ENCODE measurements at places on chromosomes 7 and 10.

DNA sequence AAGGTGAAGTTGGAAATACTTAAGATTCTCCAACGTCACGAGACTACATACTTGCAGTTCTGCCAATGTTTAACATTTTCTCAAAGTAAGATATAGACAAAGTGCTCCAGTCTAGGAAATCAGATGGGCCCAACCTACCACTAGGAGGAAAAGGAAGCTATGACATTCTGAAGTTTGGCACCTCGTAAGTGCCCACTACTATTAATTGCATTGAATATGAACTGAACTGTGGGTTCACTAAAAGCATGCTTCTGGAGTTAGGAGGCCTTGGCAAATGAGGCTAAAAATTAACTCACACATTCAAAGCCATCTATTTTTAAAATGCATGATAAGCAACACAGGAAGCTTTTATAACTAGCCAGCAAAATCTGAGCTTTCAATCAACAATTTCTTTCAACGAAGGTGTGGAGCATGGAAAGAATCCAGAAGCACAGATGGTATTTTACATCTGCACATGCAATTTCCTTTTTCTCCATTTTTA, 149.7 kb downstream of the LRRTM3 start:
- no peak for DNase-seq

DNA sequence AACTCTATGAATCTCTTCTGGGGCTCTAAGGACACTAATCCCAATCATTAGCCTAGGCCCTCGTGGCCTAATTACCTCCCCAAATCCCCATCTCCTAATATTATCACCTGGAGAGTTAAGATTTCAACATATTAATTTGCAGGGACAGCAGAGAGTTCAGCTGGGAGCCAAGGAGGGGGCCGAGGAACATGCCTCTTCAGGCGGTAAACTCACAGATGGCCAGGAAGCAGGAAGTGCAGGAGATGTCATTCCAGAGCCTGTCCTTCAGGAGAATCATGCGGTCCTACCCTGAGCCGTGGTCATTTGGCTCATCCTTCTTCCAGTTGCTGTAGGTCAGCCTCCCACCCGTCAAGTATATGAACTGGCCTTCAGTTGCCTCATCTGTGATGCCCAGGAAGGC, 21.9 kb upstream of the SFTPA2 start:
- no peak for DNase-seq

DNA sequence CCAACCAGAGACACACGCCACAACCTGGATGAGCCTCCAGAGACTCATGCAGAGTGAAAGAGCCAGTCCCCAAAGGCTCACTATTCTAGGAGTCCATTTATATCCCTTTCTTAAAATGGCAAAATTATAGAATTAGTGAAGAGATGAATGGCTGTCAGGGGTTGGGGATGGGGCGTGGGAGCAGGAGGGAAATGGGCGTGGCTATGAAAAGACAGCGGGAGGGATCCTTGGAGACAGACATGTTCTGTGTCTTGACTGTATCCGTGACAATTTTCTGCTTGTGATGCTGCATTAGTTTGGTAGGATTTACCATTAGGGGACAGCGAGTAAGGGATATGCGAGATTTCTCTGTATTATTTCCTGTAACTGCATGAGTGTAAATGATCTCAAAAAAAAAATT, 33.0 kb downstream of the FAM53B start:
- DNase-seq = no peak

- no peak for DNase-seq
Measured at GRCh38 chr10:48330269-48330668, 23.8 kb downstream of the MAPK8 start.

DNA sequence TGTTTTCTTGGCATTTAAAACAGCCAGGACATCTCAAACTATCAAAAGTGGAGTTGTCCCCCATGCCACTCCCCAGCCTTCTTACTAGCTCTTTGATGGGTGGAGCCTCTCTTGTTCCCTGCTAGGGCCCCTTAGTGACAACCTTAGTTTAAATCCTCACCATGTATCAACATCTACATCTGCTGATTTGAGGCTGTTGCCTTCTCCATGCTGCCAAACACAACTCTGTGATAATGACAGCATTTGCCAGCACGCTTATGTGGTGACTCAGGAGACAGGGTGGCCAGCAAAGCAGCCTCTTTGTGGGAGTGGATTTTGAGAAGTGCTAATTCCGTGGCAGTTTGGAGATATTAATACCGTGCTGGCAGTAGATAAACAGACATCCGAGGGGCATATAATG, 145.4 kb downstream of the LRRC4 start:
- no peak for DNase-seq

GRCh38 chr7:116569737-116570136, 44.9 kb downstream of the CAV1 start:
- no peak for DNase-seq

- no peak for DNase-seq
Measured at GRCh38 chr10:122290833-122291532, 19.9 kb downstream of the BTBD16 start.

DNA sequence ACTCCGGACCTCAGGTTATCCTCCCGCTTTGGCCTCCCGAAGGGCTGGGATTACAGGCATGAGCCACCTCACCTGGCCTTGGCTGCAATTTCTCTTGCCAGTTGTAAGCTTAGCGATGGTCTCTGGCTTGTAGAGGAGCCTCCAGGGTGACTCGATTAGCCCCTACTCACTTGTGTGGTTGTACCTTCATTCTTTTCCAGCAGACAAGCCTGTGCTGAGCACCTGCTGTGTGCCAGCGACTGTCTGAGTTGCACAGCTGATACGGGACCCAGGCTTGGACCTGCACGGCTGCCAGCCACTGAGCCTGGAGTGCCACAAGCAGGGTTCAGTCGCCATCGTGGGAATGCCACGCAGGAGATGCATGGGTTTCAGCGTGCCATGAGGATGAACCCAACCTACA, 42.0 kb upstream of the DNAJB6 start:
- no peak for DNase-seq

DNA sequence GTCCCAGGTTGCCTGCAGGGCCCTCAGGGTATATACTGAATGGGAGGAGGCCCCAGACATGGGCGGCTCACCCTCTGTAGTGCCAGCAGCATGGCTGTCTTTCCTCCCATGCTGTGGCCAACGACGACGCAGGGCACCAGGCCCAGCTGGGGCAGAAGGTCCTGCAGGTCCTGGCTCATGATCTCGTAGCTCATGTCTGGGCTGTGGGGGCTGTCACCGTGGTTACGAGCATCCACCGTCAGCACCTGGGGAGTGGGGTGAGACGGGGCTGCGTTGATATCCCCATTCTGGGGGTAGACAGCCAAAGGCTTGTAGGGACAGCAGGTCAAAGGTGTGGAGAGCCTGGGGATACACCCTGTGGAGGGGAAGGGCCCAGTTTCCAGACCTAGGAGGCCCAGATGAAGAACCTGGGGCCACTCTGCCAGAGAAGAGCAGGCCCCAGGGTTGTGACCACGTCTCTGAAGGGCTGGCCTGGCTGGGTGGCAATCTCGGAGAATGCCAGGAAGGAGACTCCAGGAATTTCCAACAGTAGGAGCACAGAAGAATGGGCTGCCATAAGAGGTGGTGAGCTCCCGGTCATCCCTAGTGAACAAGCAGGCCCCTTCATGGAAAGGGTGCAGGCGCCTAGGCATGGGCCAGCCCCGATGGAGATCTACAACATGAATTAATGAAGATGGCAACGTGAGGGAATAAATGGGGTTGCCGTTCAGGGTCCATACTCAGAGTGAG, 947 bp downstream of the ABHD11 start:
- DNase-seq = no peak

GRCh38 chr7:32253299-32253698, 183.1 kb upstream of the PDE1C start:
- no peak for DNase-seq

DNA sequence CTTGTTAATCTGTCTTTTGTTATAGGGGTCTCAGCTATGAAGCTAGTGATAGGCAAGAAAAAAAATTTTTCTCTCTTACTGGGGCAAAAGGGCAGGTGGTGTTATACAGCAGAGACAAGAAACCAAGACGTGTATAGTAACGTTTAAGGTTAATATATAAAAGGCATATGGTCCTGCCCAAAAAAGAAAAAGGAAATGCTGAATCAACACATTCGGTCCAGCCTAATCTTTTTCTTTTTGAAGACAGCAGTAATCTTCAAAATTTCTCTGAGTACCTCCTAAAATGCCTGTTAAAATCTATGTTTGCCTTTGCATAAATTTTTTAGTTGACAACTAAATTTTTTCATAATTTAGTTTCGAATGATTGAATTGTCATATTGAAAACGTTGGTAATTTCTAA, 54.5 kb downstream of the P4HA1 start:
- DNase-seq = no peak

DNA sequence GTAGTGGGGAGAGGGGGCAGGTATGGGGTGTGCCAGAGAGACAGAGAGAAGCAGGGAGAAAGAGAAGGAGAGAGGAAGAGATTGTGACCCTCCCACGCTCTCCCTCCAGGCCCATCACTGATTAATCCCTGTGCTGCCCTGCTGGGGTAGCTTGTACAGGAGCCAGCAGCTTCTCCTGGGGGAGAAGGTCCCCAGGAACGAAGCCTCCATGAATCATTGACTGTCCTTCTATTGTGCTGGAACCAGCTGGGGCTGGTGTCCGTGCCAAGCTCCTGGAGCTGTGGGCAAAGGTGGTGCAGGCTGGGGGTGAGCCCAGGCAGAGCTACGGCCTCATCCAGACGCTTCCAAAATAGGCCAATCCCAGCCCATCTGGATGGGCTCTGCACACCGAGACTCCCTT, 20.9 kb downstream of the AQP1 start:
- no peak for DNase-seq

DNA sequence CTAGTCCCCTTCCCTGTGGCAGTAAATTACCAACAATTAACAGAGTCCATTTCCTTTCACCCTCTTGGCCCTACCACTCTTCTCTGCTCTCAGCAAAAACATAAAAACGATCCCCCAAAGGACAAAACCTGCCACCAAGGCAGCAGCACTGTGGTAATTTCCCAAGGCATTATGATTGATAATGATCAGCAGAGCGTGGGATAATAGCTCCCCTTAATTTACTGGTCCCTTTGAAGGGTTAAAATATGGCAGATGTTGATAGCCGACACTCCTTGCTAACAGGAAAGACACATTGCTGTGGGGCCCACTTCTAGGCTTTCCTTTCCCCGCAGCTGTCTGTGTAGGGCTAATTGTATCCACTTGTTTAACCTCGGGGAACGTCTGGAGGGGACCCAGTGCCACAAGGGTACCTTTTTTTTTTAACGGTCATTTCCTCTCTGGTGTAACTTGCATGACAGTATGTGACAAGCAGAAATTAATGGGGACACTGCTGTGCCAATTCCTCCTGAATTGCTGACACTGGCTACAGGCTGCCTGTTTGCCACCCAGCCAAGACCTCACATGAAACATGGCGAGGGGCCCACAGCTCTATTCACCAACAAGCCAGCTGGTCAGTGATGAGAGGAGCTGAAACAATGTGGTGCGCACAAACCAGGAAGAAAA, 81.3 kb downstream of the CDK6 start:
- no peak for DNase-seq

DNA sequence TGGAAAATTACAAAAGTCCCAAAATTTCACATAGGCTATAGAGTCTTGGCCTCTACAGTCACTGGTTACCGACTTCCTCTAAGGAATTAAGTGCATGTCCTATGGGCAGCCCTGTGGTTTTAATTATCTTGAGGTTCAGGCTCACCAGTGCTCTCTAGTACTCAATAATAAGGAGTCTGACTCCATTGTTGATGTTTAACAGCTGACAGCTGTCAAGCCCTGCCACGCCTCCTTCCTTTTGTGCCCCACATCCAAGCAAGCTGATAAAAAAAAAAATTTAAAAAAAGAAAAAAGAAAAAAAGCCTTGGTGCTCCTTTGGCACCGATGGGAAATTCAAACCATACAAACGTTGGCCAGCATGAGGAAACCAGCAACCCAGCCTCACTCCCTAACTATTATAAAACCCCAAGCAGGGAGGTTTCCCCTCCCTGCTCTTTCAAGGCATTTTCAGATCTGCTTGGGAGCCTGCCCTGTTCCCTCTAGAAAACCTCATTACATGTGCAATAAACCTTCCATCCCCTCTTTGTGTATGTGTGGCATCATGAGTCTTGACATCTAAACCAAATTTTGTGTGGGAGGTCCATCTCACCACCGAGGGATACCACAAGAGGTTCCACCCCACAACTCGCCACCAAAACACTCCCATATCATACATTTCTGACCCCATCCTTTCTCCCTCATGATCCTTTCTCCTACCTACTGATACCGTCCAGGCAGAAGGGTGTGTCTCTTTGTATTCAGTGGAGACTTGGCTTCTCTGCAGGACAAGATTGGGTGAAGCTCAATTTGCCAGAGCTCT, 70.9 kb upstream of the CCDC71L start:
- no peak for DNase-seq

DNA sequence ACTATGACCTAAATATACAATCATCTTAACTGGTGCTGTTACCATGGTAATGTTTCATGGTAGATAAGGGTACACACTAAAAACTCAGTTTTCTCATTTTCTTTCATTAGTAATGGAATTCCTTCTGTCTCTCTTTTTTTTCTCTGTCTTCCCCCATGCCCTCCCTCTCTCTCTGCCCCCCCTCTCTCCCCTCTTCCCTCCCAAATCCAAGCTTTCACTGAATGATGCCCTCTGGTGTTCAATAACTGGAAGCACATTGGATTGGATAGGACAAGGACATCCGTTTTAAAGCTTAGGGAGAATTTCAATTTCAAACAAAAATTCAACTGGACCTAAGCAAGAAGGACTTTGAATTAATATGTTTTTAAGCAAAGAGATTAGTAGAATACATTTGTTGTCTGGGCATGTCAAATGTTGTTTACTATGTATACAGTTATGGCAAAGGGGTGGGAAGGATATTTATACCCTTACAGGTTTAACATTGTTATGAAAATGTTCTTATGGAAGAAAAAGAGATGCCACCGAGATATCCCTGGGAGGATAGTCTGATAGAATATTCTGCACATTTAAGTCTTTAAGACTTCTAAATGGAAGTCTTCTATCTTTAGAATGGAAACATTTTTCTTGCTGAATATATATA, 6.1 kb downstream of the CHRM2 start:
- DNase-seq = no peak

DNA sequence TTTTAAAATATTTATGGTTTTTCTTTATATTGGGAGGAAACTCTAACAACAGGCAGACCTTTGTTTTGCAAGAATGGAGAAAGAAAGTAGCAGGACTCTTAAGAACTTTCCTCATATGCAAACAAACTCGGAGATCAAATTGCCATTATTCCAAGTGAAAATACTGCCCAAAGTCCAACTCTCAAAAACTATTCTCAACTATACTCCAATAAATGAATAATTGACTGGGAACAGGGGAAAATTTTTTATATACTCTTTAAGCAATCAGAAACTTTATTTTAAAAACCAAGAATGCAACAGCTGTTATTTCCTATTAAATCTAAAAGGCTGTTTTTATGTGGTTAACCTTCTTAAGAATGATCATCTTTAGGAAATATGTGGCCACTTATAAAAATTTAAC, 101.9 kb downstream of the COL28A1 start:
- DNase-seq = no peak

- no peak for DNase-seq
Measured at GRCh38 chr7:116315293-116315692, 105.0 kb downstream of the TES start.

- DNase-seq = no peak
Measured at GRCh38 chr10:132436861-132437410, 39.9 kb downstream of the PWWP2B start.

GRCh38 chr7:92647652-92648051, 57.5 kb upstream of the FAM133B start:
- no peak for DNase-seq
